PC-3 (cell line): ENCODE measurements at places on chromosomes 5 and 9.

GRCh38 chr9:82923912-82924605 lies 138.9 kb downstream of the RASEF start:
- DNase-seq: no peak

DNA sequence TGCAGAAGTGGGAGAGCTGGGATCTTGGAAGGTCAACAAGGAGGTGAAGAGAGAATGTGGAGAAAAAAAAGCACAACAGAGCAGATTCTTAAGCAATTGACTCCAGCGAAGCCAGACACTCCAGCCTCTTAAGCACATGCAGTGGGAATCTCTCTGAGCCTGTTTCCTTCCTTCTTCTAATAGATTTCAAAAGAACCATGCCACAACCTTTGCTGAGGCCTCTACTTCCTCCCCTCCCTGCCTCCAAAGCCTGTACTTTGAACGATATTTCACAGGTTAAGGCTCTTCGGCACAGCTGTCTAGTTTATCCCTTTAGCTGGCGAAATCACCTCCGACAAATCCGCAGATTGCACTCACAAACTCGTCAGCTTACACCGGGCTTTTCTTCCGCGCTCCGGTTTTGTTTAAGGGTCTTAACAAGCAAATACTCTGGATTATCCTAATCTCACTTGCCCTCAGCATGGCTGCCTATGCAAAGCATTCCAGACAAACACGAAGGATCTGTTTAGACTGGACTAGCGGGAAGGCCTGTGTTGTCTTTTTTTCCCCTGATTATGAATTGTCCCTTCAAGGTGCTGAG lies 211.6 kb upstream of the PANK3 start:
- no peak for DNase-seq

- peak; percentile 61 for DNase-seq
These were observed 3.0 kb upstream of the SMC2 start for GRCh38 chr9:104091116-104091515.

DNA sequence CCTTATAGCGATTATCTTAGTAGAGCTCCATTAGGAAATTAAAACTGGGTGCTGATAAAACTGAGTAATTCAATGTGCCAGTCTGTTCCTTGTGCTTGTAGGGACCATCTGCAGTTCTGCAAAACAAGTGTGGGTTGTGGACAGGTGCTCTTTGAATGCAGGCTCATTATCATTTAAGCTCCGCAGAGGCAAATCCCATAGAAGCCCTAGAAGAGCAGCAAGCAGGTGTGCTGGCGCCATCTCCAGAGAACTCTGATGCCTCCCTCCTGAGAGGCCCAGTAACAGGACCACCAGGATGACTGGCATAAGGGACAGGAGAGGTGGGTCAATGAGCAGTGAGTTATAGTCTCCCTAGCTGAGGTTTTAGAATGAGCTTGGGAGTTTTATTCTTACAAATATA lies 1342.4 kb upstream of the DMAC1 start:
- no peak for DNase-seq

DNA sequence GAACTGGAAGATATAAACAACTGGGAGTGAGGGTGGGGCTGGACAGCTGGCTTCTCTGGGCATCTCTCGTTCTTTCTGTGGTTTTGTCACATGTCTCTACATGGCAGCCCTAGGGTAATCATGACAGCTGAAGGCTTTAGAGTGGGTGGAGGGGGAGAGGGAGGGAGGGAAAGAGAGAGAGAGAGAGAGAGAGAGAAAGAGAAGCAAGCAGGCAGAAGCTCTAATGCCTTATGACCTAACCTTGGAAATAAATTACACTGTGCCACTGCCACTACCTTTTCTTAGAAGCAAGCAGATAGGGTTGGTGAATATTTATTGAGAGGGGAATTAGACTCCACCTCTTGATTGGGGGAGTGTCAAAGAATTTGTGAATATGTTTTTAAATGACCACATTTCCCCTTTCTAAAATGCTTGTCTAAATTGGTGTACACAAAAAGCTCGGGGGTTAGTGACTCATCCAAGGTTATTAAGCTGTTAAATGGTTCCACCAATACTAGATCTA lies 2.6 kb upstream of the DAPK1 start:
- DNase-seq: no peak

DNA sequence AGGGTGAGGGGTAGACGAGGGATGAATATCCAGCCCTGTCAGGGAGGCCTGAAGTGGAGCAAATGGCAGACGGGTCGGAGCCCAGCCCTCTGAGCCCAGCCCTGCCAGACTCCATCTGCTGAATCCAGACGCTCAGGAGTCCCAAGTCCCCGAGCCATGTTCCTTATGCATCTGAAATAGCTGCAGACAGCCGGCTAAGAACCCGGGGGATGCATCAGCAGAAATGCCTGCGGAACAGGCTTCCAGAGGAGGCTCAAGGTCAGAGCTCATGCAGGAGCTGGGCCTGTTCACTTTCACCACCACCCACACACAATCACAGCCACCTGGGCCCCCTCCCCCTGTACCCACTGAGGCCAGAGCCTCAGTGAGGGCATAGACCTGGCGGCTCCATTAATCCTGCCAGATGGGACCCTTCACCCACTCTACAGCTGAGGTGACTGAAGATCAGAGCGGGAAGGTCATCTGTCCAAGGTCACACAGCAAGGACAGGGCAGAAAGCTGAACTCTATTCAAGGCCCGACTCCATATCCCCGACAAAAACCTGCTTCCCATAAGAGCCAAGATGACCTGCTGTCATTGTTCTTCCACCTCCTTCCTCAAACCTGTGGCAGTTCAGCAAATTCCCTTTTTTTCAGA lies 24.4 kb upstream of the AKNA start:
- DNase-seq: no peak

DNA sequence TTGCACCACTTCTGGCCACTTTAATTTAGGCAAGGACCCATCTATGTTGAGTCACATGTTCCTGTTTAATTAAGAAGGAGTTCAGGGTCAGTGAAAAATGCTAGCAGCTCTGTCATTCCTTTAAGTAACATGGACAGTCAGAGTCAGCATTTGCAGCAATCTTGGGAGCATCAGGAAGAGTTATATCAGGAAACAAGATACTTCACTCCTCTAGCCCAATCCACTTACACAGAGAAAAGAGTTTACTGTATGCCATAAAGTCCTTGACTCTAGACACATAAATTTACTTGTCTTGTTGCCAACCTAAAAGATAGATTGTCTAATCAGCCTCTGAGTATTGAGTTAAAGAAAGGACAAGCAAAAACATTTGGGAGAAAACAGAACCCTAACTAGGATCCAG lies 266.7 kb downstream of the PJA2 start:
- no peak for DNase-seq

GRCh38 chr5:112917453-112917995 lies 4.5 kb downstream of the REEP5 start:
- peak; percentile 11 for DNase-seq

GRCh38 chr5:20351849-20352248 lies 363.8 kb upstream of the CDH18 start:
- DNase-seq: no peak

GRCh38 chr9:19294219-19294618 lies 63.7 kb downstream of the DENND4C start:
- DNase-seq: no peak
